Smooth muscle cell of bladder (primary cell): ENCODE measurements at places on chromosomes 3 and 15. TPM values are rescaled to one million over a fixed set of nuclear protein-coding genes. Genes with fewer than 3 reads are reported as not detected.

The ZNF385D gene
- total RNA-seq, result 0.09 and 0.14 TPM in 2 replicates

The ARPIN gene
- 9.8 and 11.8 TPM in 2 replicates for total RNA-seq

The CPLX3 gene
- not detected in 2 replicates for total RNA-seq

The MAN2C1 gene
- 94.7 and 112 TPM in 2 replicates for total RNA-seq

The LTF gene
- 0.14 TPM in 1 of 2 replicates, not detected in the other for total RNA-seq

The PRSS50 gene
- total RNA-seq, result not detected in 2 replicates

The CHRFAM7A gene
- total RNA-seq, result 0.14 TPM in 1 of 2 replicates, not detected in the other

The GPR171 gene
- not detected in 2 replicates for total RNA-seq

The TRMT10C gene
- 19.1 and 22.4 TPM in 2 replicates for total RNA-seq

The CSTA gene
- 3.8 and 8.0 TPM in 2 replicates for total RNA-seq

The OR5H6 gene
- total RNA-seq, result not detected in 2 replicates

The RARRES1 gene
- total RNA-seq, result 76.4 and 166 TPM in 2 replicates

The ACP3 gene
- total RNA-seq, result 1.2 and 1.3 TPM in 2 replicates
